ENCODE measurements at places on chromosomes 4 and X.

DNA sequence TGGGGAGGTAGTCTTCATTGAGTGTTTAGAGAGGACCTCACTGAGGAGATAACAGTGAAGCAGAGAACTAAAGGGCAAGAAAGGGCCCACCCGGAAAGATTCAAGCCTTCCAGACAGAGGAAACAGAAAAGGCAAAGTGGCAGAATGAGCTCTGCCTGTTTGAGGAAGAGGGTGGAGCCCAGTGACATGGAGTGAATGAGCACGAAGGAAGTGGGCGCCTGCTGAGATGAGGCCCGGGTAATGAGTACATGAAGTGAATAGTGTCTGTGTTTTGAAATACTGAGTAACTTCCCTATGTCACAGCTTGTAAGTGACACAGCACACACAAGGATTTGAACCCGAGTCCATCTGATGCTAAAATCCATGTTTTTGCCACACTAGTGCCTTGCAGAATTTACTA is 32.5 kb upstream of the TLR2 start:
- DNase-seq, result no peak

- DNase-seq, result no peak
Measured at GRCh38 chr4:5448221-5448620, 260.1 kb downstream of the EVC2 start.

DNA sequence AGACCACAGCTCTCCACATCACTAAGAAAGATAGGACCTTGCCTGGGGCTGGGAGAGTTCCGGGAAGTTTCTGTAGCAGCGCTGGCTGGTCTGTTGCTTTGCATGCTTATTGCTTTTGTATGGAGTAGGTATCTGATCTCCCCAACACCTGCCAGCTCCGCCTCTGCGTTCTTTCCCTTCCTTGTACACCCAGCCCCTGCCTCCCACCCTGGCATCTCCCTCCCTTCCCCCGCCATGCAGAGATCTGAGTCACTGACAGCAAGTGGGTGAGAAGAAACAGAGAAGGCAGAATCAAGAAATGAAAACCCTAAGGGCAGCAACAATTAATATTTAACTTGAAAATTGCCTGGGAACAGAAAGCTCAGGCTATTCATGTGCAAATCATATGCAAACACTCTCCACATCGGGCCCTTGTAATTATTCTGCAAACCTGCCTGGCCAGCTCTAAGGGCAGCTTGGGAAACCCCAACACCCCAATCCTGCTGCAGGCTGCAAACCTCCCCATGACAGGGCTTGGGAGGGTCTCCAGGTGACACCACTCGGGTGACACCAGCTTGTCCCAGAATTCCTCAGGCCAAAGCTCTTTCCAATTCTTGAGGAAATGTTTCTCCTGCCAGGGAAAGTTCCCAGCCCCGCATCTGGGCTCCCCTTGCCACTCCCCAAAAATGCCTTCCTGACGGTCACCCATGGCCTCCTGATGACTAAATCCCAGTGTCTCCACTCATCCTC is 257.2 kb downstream of the FBXW7 start:
- DNase-seq, result no peak

DNA sequence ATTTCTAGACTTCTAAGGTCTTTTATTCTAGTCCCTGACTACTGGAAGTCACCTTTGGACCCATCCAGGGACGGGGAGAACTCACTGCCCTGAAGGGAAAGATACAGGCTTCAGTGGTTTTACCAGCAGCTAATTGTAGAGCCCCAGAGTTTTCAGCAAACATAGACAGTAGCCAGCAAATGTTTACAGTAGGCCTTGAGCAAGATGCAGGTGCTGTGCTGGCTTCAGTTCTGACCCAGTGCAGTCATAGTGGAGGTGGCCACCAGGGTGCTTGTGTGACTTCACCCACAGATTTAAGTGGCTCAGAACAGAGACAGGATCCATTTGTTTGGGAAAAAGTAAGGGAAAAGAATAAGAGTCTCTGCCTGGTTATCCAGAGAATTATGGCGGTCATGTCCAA is 384.4 kb upstream of the AR start:
- DNase-seq, result no peak

- no peak for DNase-seq
Measured at GRCh38 chrX:13298836-13299235, 21.0 kb downstream of the ATXN3L start.

Measured in stimulated activated CD8-positive, alpha-beta memory T cell treated with anti-CD3 and anti-CD28 coated beads, Interleukin-4, amount 100 ng/mL, for 4 hours (primary cell).